Hypothalamus (tissue), 51 donors: ENCODE measurements at places on chromosomes 2 and 18.

GRCh38 chr18:6504605-6505497, 90.1 kb upstream of the L3MBTL4 start:
- no peak for DNase-seq

GRCh38 chr2:238888781-238889180, 40.9 kb downstream of the TWIST2 start:
- DNase-seq = no peak

- DNase-seq = no peak
Observed at GRCh38 chr18:28390022-28390421, 213.1 kb upstream of the CDH2 start.

GRCh38 chr18:54263904-54264336, 5.4 kb upstream of the POLI start:
- DNase-seq = no peak

DNA sequence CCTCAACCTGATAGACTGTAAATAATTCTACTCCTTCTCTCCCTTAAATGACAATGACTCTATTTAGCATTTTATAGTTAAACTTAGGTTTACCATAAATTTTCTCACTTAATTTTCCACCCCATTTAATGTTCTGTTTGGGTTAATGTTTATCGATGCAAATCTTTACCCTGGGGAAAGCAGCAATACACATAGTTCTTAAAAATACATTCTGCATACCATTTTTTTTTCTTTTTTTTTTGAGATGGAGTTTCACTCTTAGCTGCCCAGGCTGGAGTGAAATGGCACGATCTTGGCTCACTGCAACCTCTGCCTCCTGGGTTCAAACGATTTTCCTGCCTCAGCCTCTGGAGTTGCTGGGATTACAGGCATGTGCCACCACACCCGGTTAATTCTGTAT, 14.0 kb downstream of the STAM2 start:
- DNase-seq = no peak

DNA sequence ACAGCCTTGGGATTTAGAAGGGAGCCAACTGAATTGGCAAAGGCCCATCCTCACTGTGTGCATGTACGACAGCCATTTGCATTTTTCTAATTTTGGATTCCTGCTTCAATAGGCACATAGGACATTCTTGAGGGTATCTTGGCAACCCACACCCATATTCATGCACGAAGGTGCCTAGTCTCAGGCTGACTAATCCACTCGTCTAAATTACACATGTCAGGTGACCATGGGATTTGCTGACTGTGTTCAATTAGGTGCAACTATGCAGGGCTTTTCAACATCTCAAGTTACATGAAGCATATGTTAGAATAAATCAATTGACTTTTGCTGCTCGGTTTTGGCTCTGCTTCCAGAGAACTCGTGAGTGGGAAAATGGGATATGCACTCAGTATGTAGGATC, 249.7 kb downstream of the SP3 start:
- no peak for DNase-seq

DNA sequence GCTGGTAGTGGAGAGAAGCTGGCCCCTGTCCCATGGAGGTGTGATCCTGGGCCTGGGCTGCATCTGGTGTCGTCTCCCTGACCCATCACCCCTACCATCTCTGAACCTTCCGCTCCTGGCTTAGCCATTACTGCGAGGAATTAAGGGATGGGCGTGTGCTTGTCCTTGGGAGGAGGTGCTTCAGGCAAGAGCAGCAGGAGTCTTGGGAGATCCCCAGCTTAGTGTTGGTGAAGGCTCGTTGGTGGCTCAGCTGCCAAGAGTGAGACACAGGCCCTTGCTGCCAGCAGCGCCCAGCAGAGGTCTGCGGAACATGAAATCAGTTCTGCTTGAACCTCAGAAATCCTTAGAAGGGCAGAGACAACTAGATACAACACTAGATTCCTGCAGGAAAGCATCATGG, 59.9 kb upstream of the TGFA start:
- no peak for DNase-seq

GRCh38 chr18:46341986-46342525, 237.9 kb downstream of the HAUS1 start:
- no peak for DNase-seq

GRCh38 chr2:64283641-64284361, 139.6 kb upstream of the PELI1 start:
- no peak for DNase-seq

GRCh38 chr2:18834341-18834740, 245.0 kb upstream of the NT5C1B start:
- no peak for DNase-seq

DNA sequence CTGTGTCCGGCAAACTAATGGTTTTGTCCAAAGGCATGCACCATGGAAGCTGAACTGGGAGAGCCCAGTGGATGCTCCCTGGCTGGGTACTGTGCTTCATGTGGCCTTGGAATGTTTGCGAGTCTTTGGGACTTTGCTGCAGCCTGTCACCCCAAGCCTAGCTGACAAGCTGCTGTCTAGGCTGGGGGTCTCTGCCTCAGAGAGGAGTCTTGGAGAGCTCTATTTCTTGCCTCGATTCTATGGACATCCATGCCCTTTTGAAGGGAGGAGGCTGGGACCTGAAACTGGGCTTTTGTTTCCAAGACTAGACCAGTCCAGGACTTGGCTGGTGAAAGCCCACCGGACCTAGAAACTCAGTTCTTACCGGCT, 1.7 kb downstream of the MARS2 start:
- DNase-seq = no peak

- no peak for DNase-seq
Observed at GRCh38 chr2:147829106-147829505, 15.7 kb upstream of the ACVR2A start.
